ENCODE measurements at places on chromosomes 4 and X. TPM values are rescaled to one million over a fixed set of nuclear protein-coding genes. Genes with fewer than 3 reads are reported as not detected.

Gene LRPAP1
- 200 TPM for polyA plus RNA-seq

Gene DOCK11
- 39.3 TPM for polyA plus RNA-seq

Gene WDR17
- polyA plus RNA-seq = 1.1 TPM

Gene IL3RA
- polyA plus RNA-seq = not detected

Gene TMEM35A
- 5.6 TPM for polyA plus RNA-seq

Gene PGRMC2
- polyA plus RNA-seq = 17.5 TPM

Gene CRMP1
- polyA plus RNA-seq = 7.8 TPM

Gene ARR3
- polyA plus RNA-seq = not detected

Gene INTU
- polyA plus RNA-seq = 3.3 TPM
